ENCODE measurements at places on chromosomes 12 and 14.
A peak's percentile ranks its signal among the peaks of the same experiment; 100 is the strongest.

DNA sequence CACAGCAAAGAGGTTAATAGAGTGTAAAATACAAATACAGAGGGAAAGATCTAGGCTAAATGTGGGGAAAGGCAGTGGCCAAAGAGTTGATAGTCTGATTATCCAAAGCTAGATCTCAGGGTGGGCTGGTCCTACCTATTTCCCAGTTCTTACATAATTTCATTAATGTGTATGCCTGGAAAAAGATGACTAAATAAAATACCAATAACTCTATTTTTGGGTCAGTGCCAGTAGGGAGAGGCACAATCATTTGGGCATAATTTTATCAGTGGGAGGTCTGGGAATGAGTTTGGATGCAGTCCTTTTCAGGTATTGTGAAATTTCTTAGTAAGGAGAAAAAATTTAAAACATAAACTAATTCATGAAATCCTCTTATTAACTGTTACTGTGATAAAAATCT lies 30.6 kb upstream of the CLEC14A start:
- no peak for DNase-seq

DNA sequence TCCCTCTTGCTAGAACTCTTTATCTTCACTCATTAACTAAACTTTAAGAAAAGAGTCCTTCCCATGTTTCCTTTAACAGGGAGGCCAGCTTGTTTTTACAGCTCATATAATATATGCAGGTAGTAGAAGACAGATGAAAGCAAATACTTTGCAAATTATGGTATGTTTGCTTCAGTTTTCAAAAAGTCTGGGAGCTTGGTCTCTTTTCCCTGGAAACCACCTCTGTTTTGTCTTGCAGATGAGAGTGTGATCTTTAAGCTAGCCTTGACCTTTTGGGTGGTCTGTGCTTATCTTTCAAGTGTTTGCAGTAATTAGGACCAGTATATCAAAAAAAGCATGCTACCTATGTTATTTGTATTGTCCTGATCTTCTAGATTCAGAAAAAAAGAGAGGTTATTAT lies 62.7 kb downstream of the ERC1 start:
- no peak for DNase-seq

DNA sequence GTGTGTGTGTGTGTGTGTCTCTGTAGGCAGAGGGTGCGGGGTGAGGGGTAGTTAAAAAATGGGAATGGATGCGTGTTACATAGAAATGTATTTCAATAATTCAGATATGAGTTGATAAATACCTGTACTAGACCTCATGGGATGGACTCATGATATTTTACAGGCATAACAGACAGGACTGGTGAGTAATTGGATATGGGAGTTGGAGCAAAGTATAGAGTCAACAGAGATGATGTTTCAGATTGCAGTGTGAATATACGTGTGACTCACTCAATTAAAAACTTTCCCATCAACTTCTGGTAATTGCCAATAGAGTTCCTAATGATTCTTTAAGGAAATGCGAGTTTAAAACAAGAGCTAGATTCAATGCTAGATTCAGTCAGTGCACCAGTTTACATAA lies 711.9 kb downstream of the C12orf50 start:
- DNase-seq, result no peak

- no peak for DNase-seq
These were observed 498.4 kb downstream of the RMST start for GRCh38 chr12:97960741-97961608.

GRCh38 chr12:47717443-47718193 lies 7.7 kb downstream of the ENDOU start:
- DNase-seq, result peak; percentile 64

GRCh38 chr14:69263364-69263763 lies 3.4 kb downstream of the GALNT16 start:
- no peak for DNase-seq

DNA sequence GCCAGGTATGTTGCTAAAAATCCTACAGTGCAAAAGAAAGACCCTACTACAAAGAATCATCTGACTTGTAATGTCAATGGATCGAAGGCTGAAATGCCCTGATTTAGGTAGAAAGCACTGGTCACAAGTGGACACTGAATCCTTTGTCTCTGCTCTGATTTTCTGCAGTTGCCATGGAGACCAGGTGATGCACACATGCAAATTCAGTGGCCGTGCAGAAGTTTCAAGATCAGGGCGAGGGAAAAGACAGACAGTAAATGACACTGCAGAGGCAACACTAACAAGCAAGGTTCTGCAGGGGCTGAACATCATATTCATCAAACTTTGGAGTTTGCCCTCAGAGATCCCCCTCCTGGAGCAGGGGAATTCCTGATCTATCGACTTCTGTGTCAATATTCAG lies 370.3 kb upstream of the TMEM132C start:
- no peak for DNase-seq

GRCh38 chr12:96774496-96775256 lies 132.4 kb upstream of the NEDD1 start:
- no peak for DNase-seq

GRCh38 chr12:78683031-78683430 lies 181.5 kb upstream of the SYT1 start:
- DNase-seq, result no peak

- DNase-seq, result no peak
These were observed 67.0 kb downstream of the CRADD start for GRCh38 chr12:93743999-93744689.

DNA sequence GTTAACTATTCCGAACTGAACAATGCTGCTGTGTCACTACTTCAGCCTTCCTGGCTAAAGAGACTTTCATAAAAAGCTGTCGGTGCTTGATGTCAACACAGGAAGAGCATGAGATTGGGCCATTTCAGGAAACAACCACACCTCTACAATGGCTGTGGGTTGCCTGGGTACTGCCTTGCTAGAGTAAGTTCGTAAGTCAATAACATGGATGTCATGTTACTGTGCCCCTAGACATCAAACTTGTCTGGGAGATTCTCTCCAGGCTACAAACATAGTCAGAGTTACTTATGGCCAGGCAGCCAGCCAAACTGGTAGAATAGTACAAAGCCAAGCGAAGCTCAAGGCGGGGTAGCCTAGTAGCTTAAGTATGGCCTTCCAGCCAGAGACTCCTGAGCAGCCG lies 23.1 kb downstream of the MAX start:
- DNase-seq, result no peak

DNA sequence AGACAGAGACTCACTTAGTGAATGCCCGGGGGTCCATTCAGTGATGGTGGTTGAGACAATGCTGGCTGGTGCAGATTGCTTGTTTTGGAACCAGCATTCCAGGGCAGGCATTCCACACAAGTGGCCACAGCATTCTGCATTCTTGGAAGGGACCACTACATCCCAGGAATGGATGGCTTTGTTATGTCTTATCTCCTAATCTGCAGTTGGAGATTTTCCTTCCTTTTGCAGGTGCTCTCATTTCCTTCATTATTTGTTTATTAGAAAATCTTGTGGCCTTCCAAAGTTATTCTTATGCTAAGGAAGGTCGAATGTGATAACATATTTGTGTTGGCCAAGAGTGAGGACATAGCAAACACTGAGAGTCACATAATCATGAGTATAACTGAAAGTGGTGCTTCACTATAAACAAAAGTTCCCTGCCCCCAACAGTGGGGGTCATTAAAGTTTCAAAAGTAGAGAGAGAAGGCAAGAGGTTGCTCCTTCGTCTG lies 66.0 kb downstream of the BMP4 start:
- no peak for DNase-seq

DNA sequence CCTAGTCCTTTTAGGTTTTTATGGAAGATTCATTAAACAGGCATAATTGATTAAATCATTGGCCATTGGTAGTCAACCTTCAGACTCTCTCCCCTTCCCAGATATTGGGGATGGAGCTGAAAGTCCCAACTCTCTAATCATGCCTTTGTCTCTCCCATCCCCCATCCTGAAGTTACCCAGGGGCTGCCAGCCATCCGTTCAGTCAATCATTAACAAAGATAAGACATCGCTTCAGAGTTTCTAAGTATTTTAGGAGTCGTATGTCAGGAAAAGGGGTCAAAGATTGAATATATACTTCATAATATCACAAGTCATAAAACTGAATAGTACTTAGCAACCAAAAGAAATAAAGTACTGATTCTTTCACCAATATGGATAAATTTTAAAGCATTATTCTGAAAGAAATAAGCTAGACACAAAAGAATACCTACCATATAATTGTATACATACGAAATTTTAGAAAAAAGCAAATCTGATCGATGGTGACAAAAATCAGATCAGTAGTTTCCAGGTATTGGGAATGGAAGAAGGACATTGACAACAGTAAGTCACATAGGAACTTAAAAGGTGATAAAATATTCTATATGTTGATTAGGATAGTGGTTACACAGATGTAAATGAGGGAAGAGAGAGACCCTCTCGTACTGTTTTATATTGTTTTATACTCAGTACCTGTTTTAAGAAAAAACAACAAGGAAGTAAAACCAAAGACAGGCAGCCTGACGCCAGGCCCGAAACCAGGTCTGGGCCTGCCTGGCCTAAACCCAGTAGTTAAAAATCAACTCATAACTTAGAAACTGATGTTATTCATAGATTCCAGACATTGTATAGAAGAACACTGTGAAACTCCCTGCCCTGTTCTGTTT lies 414.4 kb downstream of the DAD1 start:
- no peak for DNase-seq

DNA sequence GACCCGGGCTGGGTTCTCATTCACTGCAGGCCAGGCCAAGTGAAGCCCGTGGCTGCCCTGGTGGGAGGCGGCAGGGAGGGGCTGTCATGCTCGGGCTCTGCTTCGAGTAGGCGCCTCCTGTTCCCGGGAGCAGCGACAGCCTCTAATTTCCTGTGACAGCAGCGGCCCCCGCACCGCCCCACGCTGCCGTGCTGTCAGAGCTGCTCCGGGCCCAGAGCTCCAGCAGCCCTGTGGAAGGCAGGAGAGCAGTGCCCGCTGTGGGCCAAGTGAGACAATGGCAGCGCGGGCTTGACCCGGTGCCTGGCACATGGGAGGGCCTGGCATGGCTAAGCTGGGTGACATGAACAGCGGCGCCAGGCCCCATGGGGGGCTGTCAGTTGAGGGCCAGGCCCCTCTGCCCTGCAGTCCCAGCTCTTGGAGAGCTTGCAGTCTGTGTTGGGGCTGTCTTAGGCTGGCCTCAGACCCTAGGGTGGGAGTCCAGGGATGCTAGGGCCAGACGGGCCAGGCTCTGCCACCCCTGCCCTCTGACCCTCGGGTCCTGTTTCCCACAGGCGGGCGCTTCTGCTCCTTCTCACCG lies 5.1 kb downstream of the TRMT61A start:
- no peak for DNase-seq

DNA sequence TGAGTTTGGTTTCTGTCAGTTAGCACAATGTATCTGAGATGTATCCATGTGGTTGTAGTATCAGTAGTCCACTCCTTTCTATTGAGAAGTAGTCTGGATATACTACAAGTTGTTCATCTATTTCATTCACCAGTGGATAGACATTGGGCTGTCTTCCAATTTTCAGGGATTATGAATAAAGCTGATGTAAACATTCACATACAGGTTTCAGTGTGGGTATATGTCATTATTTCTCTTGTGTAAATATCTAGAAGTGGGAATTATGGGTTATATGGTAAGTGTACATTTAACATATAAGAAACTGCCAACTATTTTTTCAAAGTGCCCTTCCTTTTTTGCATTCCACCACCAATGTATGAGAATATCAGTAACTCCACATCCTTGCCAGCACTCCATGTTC lies 35.9 kb downstream of the PHLDA1 start:
- DNase-seq, result no peak

DNA sequence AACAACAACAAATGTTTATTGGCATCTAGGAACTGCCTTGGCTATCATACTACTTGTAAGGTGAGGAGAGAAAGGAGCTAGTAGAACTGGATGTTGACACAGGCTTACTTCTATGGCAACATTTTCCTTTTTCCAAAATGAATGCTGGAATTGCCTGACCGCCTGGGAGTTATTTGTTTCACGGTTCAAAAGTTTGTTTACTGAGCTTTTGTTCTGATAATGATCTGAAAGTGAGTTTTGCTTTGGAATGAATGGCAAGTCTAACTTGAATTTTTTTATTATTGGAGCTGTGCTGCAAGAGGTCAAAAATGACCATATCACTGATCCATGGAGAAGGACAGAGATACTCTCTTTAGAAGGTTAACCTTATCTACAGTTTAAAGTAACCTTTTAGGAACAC lies 183.5 kb upstream of the CAND1 start:
- DNase-seq, result no peak

DNA sequence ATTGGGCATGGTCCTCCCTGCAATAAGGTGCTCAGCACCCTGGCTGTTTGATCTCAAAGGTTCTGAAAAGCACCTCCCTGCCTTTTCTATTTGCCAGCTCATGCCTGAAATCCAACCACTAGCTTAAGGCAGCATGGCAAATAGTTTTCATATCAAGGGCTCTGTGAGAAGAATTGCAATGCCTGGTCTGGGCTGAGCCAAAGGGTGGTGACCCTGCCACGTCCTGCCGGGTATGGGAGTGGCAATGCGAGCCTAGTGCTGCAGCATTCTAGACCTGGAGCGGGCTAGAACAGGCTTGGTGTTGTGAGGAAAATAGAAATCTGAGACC lies 2.3 kb upstream of the SCNN1A start:
- no peak for DNase-seq

DNA sequence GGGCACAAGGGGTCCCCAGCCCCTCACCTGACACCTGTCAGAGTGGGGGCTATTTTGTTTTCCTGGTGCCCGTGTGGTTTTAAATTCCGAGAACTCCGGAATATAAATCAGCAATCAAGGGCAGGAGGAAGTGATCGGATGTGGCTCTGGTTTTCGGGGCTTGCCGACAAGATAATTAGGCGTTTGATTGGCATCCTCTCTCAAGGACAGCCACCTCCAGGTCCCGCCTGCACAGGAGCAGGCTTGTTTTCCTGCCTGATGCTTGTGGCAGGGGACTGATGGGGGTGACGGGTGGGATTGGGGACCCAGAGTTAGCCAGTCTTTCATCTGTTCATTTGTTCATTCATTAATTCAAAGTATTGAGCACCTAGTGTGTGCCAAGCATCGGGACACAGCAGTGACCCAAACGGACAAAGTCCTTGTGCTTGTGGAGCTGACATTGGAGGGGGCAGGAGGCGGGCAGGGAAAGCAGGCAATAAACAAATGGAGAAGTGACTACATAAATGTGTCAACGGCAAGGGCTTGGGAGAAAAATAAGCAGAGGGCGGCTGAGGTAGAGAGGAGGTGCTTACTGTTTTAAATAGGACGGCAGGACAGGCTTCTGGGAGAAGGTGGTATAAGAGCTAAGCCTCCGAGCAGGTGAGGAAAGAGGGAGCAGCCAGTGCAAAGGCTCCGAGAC lies 166.5 kb downstream of the PHETA1 start:
- no peak for DNase-seq

DNA sequence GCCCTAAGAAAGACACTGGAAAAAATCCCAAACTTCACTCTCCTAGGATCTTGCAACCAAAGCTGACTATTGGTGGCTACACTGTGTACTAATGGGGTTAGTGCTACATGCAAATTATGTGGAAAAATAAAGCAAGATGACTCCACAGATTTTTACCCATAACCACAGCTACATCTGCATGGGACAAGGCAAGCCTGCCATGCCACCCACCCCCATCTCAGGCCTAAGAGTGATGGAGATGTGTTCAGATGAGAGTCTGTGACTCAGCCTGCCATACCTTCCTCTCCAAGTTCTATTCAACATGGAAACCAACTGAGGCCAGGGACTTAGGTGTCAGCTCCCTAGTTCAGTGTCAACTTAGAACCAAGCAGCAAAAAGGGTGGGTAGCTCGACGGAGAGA lies 206.2 kb downstream of the PELI2 start:
- no peak for DNase-seq

- peak; percentile 75 for DNase-seq
These were observed 583.4 kb downstream of the VRK1 start for GRCh38 chr14:97380539-97380941.

- no peak for DNase-seq
These were observed 18.1 kb downstream of the MANSC1 start for GRCh38 chr12:12331896-12332295.

- DNase-seq, result no peak
These were observed 20.3 kb downstream of the MTA1 start for GRCh38 chr14:105439710-105440553.

GRCh38 chr12:24562771-24563431 lies 386.0 kb downstream of the BCAT1 start:
- no peak for DNase-seq
